HTR-8/SVneo (cell line): ENCODE measurements at places on chromosomes 2 and 18.
A peak's percentile ranks its signal among the peaks of the same experiment; 100 is the strongest.

DNA sequence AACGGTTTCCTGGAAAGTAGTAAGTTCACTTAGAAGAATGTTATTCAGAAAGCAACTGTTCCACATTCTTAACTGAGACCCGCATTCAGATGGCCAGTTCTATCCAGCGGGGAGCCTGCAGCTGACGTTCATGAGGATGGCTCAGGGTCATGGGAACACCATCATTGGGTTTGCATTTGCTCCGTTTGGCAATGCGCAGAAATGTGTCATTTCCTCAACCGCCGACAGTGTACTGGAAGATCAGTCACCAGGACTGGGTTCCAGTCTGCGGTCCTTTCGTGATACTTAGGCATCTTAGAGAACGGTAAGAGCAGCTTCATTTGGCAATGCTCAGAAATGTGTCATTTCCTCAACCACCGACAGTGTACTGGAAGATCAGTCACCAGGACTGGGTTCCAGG is 104.0 kb downstream of the DNER start:
- DNase-seq = peak; percentile 45

DNA sequence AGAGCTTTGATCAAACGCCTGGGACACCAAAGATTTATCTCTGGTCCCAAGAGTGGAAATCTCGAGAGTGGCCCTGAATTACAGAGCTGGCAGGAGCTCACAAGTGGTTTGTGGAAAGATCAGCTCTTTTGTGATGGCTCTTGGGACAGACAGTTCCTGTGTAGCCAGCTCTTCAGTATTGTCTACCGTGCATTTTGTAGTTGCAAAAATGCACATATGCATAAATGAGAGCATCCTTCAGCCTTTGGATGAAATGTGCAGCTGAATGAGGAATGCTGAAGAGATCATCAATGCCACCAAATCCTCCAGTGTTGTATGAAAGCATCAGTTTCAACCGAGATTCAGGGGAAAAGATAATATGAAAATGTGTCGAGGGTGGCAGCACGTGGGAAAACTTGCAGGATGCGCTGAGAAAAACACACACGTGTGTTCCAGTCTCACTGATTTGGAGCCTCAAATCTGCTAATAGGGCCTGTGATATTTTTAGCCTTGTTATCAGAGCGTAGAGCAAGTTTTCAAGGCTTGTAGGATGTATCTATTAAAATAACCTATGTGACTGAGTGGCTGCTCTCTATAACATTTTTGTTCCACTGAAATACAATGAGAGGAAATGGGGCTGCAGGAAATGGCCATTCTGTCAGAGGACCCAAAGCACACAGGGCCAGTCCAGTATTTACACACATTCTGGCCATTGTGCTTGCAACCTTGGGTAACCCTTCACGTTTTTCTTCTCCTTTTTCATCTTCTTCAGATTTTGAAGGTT is 138.7 kb downstream of the PRKCE start:
- no peak for DNase-seq

GRCh38 chr2:152790883-152791282 is 72.5 kb downstream of the ARL6IP6 start:
- no peak for DNase-seq

- DNase-seq = no peak
Measured at GRCh38 chr2:234142530-234142929, 92.0 kb downstream of the SPP2 start.

- DNase-seq = no peak
Measured at GRCh38 chr2:85355073-85355410, 473 bp downstream of the ELMOD3 start.

DNA sequence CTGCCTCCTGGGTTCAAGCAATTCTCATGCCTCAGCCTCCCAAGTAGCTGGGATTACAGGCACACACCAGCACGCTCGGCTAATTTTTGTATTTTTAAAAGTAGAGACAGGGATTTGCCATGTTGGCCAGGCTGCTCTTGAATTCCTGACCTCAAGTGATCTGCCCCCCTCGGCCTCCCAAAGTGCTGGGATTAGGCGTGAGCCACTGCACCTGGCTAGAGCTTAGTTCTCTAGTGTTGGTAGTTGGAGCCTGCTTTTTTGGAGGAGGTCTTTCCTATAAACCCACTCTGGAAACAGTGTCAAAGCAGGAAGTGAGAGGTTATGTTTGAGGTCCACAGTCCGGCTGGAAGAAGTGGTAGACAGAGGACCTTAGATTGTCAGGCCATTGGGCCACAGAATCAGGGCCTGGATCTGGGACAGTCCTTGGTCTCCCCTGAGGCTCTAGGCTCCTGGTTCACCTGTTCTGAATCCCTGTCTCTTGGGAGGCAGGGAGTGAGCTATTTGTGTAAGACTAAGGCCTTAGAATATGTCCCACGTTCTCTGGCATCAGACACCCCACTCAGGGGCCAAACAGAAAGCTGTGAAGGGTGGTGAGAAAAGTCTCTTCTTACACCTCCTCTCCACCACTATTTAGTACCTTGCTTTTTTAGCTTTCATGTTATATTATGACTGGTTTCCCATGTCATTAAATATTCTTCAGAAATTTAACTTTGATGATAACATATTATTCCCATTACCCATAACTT is 34.5 kb downstream of the PCBP1 start:
- DNase-seq = no peak

DNA sequence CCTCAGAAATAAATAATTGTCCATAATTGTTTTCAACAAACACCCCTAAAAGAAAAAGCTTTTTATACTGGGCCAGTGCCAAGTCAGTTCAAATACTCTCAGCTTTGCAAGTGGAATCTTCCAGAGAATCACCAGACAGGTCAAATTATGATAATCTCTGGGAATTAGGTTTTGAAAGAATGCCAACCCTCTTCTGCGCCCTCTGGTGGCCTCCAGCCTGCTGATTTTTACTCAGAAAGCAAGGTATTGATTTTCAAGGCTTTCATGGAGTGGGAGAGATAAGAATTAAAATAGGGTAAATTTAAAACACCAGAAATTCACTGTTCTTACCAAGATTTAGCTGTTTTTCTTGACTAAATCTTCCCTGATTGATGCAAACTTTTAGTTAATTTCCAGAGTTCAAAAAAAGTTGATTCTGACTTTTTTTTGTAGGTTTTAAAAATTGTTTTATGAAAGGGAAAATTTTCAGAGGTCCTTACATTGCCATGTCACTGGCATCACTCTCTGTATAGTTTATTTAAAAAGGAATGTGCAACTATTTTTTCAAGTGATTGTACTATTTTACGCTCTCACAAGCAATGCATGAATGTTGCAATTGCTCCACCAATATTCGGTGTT is 282.9 kb upstream of the TNP1 start:
- DNase-seq = no peak

GRCh38 chr2:138722316-138722715 is 57.9 kb downstream of the NXPH2 start:
- no peak for DNase-seq

- no peak for DNase-seq
Measured at GRCh38 chr2:111712940-111713515, 171.0 kb downstream of the ANAPC1 start.

GRCh38 chr2:193517615-193518014 is 1322.9 kb upstream of the TMEFF2 start:
- no peak for DNase-seq

DNA sequence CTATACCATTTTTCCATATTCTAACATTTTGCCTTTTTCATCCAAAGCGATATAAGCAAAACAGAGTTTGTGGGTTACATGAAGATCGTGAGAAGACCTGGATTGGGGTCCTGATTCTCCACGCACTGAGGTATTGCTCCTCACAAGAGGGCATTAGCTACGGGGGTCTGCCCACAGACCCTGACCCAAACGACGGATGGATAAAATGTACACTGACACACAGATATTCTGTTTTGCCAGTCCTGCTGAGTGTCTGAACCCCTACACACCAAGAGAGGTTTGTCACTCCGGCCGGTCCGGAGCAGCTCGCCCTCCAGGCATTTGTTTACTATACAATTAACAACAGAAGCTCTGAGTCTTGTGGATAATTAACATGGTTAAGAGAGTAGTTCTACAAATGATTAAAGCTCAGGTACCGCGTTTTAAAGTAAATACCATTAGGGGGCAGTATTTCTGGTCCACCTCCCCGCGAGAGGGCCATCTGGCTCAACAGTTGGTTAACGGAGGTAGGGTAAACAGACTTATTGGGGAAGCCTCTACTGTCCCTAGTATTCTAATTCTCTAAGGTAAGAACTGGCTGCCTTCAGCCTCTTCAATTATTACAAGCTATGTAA is 28.4 kb downstream of the SCYGR8 start:
- DNase-seq = no peak

DNA sequence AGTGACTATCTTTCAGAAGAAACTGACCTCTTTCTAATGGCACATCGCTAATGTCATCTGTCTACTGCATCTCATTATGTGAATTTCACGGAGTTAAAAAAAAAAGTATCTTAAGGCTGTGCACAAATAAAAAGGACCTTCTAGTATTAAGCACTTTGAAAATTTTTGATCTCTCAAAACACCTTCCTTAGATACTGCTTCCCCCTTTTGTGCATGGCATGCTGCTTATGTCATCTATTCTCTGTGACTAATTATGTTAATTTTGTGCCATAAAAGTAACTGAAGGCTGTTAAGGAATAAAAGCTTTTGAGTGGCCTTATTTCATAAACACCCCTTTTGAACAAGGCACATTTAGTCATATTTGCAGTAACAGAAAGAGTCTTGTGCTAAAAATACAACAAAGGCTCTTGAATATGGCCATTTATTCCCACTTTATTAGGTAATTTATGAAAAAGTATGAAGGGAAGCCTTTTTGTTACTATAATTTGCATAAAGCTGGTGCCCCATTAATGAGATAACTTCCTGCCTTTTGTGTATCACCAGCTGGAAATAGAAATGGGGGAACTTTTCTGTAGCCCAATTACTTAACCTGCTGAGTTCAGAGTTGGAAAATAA is 1412.0 kb upstream of the ZEB2 start:
- no peak for DNase-seq

DNA sequence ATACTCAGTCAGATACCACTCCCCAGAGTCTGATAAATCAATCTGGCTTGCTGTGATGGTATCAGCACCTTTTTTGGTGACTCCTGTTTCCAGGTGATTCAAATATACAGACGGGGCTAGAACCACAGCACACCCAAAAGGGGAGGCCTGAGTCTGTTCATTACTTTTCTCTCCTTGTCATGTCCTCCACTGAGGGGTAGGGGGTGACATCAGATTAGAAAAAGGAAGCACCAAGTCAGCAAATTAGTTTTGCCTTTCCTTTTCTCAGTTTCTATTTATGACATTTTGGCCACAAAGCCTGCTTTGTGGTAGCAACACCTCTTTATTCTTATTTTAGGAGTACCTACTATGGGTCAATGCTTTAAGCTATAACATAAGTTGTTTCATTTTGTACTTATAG is 127.4 kb downstream of the CCDC102B start:
- no peak for DNase-seq

DNA sequence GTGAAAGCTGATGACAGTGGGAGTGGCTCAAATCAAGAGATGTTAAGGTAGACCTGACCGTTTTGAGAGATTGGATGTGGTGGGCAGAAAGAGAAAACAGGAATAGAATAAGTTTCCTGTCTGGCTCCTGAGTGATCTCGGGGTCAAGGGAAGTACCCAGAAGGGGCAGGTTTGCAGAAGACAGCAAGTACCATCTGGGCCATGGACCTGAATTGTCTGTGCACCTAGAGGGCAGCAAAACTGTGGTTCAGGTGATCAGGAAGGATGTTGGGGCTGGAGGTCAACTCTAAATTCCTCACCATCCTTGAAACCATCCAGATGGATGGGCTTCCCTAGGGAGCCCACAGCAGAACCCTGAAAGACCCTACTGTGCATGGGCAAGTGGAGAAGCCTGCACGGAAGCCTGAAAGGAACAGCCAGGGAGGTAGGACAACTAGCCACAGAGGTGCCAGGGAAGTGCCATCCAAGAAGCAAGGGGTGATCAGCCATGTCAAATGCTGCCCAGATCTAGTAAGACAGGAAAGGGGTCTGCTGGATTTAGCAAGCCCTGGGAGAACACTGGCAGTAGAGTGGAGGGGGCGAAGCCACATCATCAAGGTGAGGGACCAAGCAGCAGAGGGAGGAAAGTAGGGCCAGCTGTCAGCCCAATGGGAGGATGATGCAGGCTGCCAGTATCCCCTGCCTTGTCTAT is 8.0 kb downstream of the TEX261 start:
- no peak for DNase-seq

DNA sequence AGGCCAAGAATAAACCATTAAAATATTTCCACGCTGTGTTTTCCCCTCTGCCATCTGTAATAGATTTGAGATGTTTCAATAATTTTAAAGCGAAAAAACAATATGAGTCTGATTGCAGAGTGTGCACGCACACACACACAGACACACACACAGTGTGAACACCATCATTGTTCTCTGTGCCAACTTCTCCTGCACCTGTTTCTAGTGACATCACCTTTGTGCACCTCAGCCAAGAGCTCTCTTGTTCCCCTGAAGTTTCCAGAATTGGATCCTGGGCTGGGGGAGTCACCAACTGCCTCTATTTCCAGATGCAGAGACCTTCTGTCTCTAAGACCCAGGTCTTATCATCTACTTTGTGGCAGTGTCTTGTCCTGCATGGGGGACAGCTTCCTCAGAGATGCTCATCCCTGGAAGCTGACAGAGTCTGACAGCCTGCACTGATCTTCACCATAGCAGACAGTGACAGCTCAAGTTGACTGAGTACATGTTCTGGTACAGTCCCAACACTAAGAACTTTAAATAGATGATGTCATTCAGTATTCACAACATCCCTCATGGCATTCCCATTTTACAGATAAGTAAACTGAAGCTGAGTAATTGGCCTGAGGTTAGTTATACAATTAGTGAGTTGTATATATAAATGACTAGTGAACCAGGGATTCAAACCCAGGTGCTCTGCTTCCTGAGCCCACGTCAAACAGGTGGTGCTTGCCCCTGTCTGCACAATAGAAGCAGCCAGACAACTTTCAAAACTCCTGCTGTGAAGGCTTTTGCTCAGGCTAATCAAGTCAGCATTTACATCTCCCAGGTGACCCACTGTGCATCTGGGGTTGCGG is 39.4 kb downstream of the ACOXL start:
- no peak for DNase-seq

- DNase-seq = no peak
Measured at GRCh38 chr2:108154366-108155061, 85.3 kb upstream of the SULT1C3 start.

DNA sequence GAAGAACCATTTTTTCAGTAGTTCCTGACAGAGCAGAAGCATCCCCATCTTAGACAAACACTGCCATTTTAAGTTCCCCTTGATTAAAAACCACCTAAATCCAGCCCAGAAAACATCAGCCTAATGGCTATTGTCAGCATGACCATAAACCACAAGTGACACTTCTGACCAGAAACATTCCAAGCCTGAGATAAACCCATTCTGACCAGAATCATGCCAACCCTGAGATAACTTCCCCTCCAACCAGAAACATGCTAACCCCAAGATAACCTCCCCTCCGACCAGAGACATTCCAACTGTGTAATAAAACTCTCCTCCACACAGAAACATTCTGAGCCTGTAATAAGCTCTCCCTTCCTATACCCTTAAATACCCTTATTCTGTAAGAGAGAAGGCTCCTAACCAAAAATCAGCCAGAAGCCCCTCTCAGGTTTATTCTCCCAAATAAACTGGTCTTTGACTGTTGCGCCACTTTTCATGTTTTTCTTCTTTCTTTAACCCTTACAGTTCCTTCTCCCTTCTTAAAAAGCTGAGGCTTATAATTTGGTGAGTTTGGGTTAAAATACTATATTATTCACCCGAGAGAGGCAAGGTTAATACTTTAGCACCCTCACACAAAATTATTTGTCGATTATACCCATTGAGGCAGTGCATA is 149.7 kb downstream of the HNMT start:
- no peak for DNase-seq
